KBM-7 (cell line): ENCODE measurements at places on chromosomes 11 and 22.

DNA sequence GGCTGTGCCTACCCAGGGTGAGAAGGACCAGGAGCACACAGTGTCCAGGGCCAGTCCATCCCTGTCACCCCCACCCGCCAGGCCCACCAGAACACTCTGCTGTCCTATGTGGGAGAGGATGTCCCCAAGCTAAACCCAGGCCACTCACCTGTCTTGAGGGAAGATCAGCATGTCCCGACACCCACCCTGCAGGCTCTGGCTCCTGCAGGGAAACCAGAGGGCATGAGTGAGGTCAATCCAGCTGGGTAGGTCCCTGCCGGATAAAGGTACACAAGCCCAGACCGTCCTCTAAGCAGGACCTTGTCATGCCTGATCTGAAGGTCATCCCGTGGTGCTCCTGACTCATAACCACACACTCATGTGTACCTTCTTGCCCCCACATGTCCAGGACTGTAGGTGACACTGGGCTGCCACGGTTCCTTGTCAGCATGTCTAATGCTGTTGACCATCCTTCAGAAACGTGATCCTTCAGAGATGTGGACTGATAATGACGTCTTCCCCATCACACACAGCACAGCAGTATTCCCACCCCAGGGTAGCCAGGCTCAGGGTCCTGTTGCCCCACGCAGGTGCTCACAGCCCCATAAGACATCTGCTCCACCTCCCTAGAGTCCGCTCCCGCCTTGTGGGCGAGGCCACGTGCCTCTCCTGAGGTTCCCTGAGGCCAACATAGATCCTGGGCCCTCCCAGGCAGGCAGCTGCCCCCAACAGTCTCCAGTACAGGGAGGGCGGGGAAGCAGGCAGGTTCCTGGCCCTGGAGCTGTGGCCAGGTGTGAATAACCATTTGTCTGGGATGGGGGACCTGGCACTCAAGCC, 6.1 kb downstream of the ARVCF start:
- DNase-seq, result no peak

DNA sequence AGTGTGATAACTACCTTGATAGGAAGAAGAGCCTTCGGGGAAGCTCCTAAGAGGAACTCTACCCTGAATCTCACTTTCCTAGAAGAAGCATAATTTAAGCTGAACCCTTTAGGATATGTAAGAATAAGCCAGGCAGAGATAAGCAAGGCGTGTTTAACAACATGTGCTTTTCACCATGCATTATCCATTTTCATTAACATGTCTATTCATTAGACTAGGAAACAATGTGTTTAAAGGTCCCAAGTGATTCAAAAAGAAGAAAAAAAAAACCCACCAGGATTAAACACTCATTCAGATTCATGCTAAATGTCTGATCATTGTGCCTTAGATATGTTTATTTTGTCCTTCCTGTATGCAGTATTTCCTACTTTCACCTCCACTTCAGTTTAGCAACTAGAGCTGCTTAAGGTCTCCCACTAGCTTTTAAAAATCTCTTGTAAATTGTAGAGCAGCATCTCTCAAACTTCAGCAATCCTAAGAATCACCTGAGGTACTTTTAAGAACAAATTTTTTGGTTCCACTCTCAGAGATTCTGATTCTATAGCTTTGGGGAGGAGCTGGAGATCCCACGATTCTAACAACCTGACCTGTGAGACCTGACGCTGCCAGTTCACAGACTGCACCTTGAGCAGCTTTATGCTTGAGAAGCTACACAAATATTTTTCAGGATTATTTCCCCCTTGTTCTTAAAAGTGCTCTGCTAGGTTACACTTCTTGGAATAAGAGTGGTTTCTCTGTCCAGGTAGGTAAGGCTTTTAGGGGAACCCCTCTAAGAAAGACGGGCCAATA, 955.4 kb upstream of the CCDC90B start:
- DNase-seq, result no peak

GRCh38 chr22:23922921-23923320, 28.7 kb downstream of the MIF start:
- DNase-seq, result no peak

GRCh38 chr22:49956418-49956770, 4.2 kb upstream of the PIM3 start:
- DNase-seq, result no peak

GRCh38 chr22:18057568-18058209, 20.1 kb upstream of the PEX26 start:
- DNase-seq, result peak; percentile 18

GRCh38 chr22:49983148-49984042, 22.8 kb downstream of the PIM3 start:
- no peak for DNase-seq

- DNase-seq, result no peak
Observed at GRCh38 chr11:92751594-92751993, 217.9 kb upstream of the MTNR1B start.

DNA sequence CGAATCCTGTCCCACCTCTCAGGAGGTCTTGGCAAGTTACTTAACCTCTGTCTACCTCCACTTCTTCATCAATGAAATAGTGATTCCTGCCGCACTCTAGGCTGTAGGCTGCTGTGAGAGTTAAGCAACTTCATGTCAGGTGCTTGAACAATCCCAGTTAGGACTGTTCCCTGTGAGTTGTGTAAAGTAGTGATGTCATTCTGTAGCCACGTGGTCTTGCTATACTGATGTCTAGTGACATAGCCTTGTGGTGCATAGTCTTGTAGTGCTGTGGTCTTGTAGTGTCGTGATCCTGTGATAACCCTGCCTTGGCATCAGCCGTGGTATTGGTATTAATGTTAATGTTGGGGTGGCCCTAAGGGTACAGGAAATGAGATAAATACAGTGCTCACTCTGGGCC, 30.3 kb upstream of the PRR5 start:
- DNase-seq, result no peak

DNA sequence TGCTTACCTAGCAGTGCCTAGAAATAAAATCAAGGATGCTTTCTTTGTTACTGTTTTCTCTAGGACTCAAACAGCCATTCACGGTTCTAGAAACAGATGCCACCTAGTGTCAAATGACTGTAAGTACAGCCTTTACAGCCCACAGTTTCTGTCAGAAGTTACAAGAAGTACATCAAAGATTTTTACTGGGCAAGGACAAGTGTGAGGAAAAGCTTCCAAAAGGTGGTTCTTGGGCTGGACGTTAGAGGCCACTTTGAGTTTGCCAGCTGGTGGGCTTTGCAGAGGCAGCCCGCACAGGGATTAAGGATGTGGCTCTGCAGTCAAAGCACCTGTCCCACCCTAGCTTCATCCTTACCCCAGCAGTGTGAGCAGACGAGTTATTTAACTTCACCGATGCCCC, 6.9 kb downstream of the KMT5B start:
- peak; percentile 77 for DNase-seq

DNA sequence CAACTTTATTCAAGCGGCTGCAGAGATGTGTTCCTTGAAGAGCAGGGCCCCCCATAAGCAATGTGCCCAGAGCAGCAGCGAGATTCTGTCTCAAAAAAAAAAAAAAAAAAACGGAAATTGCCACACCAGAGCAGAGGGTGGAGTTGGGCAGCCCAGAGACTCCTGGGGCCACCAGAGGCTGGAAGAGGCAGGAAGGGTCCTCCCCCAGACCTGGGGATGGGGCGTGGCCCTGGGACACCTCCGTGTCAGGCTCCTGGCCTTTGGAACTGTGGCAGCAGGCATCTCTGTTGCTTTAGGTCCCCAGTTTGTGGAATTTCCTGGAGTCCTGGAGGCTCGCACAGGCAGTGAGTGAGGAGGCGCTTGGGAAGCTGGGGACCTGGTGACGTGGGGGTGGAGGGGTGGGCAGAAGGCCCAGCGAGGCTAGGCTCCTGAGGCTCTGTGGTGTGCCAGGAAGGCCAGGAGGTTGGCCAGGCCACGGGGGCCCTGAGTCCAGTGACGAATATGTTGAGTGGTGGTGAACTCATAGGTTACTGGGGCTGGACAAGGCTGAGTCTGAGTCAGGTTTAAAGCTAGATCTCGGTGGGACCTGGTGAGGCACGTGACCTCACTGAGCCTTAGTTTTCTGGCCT, 735.6 kb downstream of the BRD1 start:
- no peak for DNase-seq

- no peak for DNase-seq
Observed at GRCh38 chr11:35185696-35186095, 46.7 kb downstream of the CD44 start.

DNA sequence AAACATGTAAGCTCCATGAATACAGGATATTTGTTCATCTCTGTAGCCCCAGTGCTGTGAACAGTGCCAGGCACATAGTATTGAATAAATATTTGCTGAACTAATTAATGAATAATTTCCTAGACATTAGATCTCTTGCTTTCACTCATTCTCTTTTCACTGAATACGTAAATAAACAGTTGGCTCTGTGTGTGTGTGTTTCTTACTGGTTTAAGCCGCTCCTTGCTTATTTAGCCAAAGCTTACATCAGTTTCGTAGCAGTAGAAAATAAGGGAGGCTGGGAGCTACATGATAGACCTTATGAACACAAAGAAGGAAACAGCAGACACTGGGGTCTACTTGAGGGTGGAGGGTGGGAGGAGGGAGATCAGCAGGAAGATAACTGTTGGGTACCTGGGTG, 17.2 kb downstream of the KREMEN1 start:
- no peak for DNase-seq

DNA sequence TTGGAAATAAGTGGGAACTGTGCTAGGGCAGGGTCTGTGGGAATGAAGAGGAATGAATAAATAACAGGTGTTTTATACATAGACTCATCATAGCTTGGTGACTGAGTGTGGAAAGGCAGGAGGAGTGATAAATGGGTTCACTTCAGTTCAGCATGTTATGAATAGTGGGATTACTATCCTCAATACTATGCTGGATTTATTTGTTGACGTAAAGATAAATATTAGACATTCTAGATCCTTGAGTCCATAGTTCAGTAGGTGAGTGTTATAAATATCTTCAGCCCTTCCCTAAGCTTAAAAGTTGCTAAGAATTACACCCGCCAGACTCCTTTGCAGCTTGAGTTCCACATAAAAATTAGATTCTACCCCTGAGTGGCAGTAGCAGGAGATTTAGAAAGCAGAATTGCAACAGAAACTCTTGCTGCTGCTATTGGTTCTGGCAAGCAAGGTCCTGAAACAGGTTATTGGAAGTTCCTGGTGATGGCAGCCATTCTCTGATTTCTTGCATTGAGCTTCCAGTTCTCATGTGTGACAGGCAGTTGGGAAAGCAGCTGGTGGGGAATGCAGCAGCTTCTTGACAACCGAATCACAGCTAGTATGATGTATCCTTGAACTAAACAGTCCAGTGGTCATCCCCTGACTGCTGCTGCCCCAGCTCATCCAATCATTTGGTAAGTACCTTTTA, 1558.9 kb downstream of the FAM181B start:
- no peak for DNase-seq

DNA sequence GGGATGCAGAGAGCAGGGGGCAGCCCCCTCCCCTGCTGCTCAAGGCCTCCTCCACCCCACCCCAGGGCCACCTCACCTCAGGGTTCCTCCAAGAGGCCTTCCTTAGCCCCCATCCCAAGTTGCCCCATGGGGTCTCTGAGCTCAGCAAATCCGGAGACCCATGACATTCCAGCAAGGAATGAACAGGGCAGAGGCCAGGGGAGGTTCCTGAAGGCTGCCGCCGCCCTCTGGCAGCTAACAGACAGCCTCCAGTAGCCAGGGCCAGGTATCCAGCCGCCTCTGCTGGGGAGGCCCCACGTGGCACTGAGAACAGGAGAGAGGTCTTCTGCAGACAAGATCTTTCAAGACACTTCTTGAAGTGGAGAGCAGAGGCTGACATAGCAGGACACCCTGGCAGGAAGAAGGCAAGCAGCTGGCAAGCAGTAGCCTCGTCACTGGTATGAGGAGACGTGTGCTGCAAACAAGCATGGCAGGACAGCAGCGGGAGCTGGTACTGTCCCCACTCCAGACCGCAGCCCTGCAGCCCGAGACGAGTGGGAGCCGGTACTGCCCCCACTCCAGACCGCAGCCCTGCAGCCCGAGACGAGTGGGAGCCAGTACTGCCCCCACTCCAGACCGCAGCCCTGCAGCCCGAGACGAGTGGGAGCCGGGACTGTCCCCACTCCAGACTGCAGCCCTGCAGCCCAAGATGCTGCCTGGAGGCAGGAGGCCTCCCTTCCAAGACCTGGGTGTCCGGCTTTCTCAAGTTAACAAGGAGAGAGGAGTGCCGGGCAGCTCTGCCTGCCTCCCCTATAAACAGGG, 190.6 kb downstream of the IGLL1 start:
- no peak for DNase-seq

- DNase-seq, result no peak
Observed at GRCh38 chr11:119783466-119784400, 54.7 kb upstream of the NECTIN1 start.

DNA sequence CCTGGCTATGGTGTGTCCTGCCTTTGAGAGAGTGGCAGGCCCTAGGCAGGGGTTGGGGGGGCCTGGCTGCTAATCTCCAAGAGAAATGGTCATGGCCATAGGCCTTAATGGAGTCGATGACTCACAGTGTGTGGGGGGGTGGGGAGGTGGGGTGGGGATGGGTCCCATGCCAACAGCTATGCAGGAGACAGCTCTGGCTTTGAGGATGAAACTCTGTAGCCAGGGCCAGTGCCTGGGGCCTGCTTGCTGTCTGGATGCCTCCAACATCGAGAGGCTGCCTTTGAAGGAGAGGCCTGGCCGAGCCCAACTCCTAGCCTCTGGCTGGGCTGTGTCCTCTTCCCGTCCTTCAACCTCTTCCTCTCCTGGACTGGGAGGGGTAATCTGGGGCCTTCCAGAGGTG, 23.9 kb upstream of the TSPAN18 start:
- no peak for DNase-seq

DNA sequence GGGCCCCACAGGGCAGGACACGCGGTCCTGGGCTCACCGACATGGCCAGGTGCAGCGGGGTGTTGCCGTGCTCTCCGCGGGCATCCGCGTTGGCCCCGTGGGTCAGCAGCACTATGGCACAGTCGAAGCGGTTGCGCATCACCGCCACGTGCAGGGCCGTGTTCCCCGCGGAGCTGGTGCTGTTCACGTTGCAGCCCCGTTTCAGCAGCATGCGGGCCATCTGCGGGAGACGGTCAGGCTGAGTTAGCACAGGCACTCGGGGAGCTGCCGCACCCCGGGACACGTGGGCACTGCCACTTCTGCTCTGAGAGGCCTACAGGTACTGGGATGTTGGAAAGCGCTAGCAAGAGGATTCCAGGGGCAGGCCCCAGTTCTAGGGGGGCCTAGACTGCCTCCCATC, 22.3 kb upstream of the BAIAP2L2 start:
- DNase-seq, result no peak

- DNase-seq, result no peak
Observed at GRCh38 chr11:47388697-47389576, 10.6 kb upstream of the SPI1 start.

GRCh38 chr11:96373826-96374225, 15.9 kb downstream of the CCDC82 start:
- peak; percentile 25 for DNase-seq

DNA sequence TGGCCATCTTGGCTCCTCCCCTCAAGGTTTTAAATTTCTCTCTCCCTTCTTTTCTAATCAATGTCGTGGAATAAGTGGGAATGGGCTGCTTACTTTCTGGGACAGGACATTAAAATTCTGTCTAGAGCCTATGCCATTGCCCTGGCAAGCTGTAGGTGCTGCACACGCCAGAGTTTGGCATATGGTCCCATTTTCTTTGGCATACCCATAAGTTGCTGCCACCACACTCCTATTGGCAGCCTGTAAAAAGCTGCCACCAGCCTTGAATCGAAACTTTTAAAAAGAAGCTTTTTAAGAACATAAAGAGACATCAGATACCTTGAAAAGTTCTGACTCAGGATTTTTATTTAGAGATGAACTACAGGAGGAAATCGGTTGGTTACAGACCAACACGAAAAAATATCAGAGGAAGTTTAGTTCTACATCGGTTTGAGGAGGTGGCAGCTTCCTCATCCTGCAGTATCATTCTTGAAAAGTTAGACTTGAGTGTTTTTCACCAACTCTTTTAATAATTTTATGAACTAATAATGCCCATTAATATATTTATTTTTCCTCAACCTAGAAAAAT, 517.8 kb upstream of the ANO5 start:
- no peak for DNase-seq
